PC-3 (cell line): ENCODE measurements at places on chromosomes 4 and X.

GRCh38 chr4:101710806-101711205 lies 79.7 kb upstream of the BANK1 start:
- no peak overlapping the region for H3K27ac ChIP-seq
- H3K36me3 ChIP-seq: peaks cover 4% of the 10 kb centered on the region; the same call in 1 of the 2 replicates
- H3K4me1 ChIP-seq: peaks cover 17% of the 10 kb centered on the region
- no peak overlapping the region for H3K4me3 ChIP-seq

- no peaks in the 10 kb centered on the region for H3K4me1 ChIP-seq
- H3K36me3 ChIP-seq: no peaks in the 10 kb centered on the region
- no peak overlapping the region for H3K4me3 ChIP-seq
- H3K27me3 ChIP-seq: peaks cover 11% of the 10 kb centered on the region
- H3K27ac ChIP-seq: no peak overlapping the region
- peak; percentile 8 for DNase-seq
Measured at GRCh38 chrX:30781711-30782444, 107.2 kb downstream of the TAB3 start.

GRCh38 chrX:8960957-8961468 lies 72.9 kb downstream of the FAM9B start:
- H3K4me3 ChIP-seq: no peak overlapping the region
- no peak overlapping the region for H3K27ac ChIP-seq
- DNase-seq: no peak
- H3K36me3 ChIP-seq: no peaks in the 10 kb centered on the region
- H3K27me3 ChIP-seq: no peaks in the 10 kb centered on the region

DNA sequence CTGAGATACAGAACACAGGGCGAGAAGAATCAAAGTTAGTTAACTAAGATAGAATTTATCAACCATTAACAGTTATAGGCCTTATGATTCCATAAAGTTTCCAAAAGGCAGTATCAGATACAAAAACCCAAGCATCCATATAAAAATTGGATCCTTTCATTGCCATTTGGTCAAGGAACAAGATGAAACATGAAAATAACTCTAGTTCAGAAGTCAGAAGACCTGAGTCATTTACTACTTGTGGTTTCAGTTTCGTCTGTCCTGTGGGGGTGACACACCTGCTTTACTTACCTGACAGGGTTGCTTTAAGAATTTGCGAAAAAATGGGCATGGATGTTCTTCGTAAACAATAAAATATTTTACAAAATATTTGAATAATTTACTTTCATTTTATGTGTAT lies 130.8 kb downstream of the ANAPC10 start:
- peak; percentile 43 for DNase-seq
- H3K27ac ChIP-seq: no peak overlapping the region
- no peaks in the 10 kb centered on the region for H3K27me3 ChIP-seq
- no peak overlapping the region for H3K4me3 ChIP-seq
- no peaks in the 10 kb centered on the region for H3K36me3 ChIP-seq

GRCh38 chr4:87502580-87503238 lies 26.5 kb downstream of the SPARCL1 start:
- no peak overlapping the region for H3K4me3 ChIP-seq
- H3K4me1 ChIP-seq: peaks cover 5% of the 10 kb centered on the region
- H3K36me3 ChIP-seq: no peaks in the 10 kb centered on the region
- peak; percentile 53 for DNase-seq
- no peak overlapping the region for H3K27ac ChIP-seq
- no peaks in the 10 kb centered on the region for H3K27me3 ChIP-seq
